ENCODE measurements at places on chromosomes 5 and 9. TPM values are rescaled to one million over a fixed set of nuclear protein-coding genes. Genes with fewer than 3 reads are reported as not detected.

Gene ANKRD55
- polyA plus RNA-seq: 1.1 TPM

Gene SPATA31C1
- 0.58 TPM for polyA plus RNA-seq

Gene ALDOB
- 693 TPM for polyA plus RNA-seq

Gene GPRIN1
- 2.2 TPM for polyA plus RNA-seq

Gene SAXO1
- polyA plus RNA-seq: 0.20 TPM

Gene PROB1
- polyA plus RNA-seq: 2.4 TPM

Gene INSL4
- not detected for polyA plus RNA-seq

Gene FBP2
- 0.10 TPM for polyA plus RNA-seq

Gene CD74
- polyA plus RNA-seq: 230 TPM

Gene GHR
- polyA plus RNA-seq: 27.3 TPM

Gene SHISAL2B
- polyA plus RNA-seq: 0.27 TPM

Gene SLC34A1
- polyA plus RNA-seq: 200 TPM

Gene PRR16
- 1.7 TPM for polyA plus RNA-seq

Gene SV2C
- polyA plus RNA-seq: 0.08 TPM

Gene SPATA31A3
- polyA plus RNA-seq: not detected

Gene ZNF883
- 11.1 TPM for polyA plus RNA-seq

Gene XRCC4
- polyA plus RNA-seq: 14.2 TPM

Gene OR2K2
- not detected for polyA plus RNA-seq

Gene PRDM9
- polyA plus RNA-seq: 0.15 TPM

Gene FCN2
- polyA plus RNA-seq: 0.48 TPM

Gene CA9
- polyA plus RNA-seq: 0.58 TPM

Gene PCDHB5
- polyA plus RNA-seq: 7.5 TPM

Gene SLCO4C1
- 26.7 TPM for polyA plus RNA-seq

Gene IL3
- polyA plus RNA-seq: not detected

Gene ODF2
- 58.3 TPM for polyA plus RNA-seq

Gene RASA1
- 58.2 TPM for polyA plus RNA-seq

Gene SLC1A3
- polyA plus RNA-seq: 3.5 TPM

Gene FABP6
- not detected for polyA plus RNA-seq

Gene GALNT12
- polyA plus RNA-seq: 9.2 TPM

Gene ZFP37
- 13.8 TPM for polyA plus RNA-seq

Gene CNTNAP3
- polyA plus RNA-seq: 6.6 TPM

Gene FRRS1L
- polyA plus RNA-seq: 2.3 TPM

Gene TUSC1
- 14.9 TPM for polyA plus RNA-seq

Gene UGT3A2
- 20.1 TPM for polyA plus RNA-seq

Gene GRIN1
- polyA plus RNA-seq: not detected

Gene C7
- 148 TPM for polyA plus RNA-seq

Gene CDC20B
- 0.62 TPM for polyA plus RNA-seq

Gene CPLANE1
- polyA plus RNA-seq: 44.2 TPM

Gene SHB
- 14.1 TPM for polyA plus RNA-seq

Gene PCDHGC5
- 0.81 TPM for polyA plus RNA-seq

Gene CCDC112
- 20.5 TPM for polyA plus RNA-seq

Gene NOXA1
- 6.7 TPM for polyA plus RNA-seq

Gene EFNA5
- polyA plus RNA-seq: 29.1 TPM

Gene IL31RA
- polyA plus RNA-seq: 0.12 TPM

Gene SLC46A2
- polyA plus RNA-seq: 0.12 TPM

Gene GKAP1
- 24.7 TPM for polyA plus RNA-seq

Gene PFN3
- 2.0 TPM for polyA plus RNA-seq

Gene ANKRD31
- polyA plus RNA-seq: 0.86 TPM

Gene FAM221B
- 0.40 TPM for polyA plus RNA-seq
